Inflammatory macrophage treated with lipopolysaccharide for 4 hours (primary cell): ENCODE measurements at places on chromosomes 12 and 14.

- DNase-seq: no peak
Observed at GRCh38 chr12:66709893-66710292, 31.0 kb upstream of the GRIP1 start.

DNA sequence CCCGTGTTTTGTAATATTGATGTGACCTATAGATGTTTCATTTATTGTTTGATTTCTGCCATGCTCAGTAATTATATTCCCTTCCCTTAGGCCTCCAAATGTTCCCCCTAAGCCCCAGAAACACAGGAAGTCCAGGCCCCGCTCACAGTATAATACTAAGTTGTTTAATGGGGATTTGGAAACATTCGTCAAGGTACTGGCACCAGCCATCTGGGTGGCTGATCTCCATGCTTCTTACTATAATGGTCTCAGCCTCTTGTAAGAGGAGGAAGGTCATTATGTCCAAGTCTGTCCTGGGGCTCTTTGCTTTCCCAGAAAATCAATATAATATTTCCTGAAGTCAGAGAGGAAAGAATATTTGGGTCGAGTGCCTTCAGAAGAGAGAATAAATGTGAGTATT is 130.9 kb downstream of the KICS2 start:
- no peak for DNase-seq

DNA sequence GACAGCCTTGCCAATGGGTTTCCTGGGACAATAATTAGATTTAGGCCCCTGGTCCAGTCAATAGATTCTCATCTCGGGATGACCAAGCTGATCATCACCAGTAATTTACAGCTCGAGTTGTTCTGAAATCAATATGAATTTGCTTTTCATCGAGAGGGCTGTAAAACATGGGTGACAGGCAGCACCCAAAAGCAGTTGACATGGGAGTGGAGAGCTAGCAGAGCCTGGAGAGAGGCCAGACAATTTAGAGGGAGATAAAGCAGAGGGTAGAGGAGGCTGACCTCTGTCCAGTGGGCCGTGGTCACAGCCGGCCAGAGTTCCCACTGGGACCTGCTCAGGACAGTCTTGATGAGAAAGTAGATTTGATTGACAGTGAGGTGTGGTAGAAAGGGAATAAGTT is 157.3 kb downstream of the ASCL4 start:
- no peak for DNase-seq

DNA sequence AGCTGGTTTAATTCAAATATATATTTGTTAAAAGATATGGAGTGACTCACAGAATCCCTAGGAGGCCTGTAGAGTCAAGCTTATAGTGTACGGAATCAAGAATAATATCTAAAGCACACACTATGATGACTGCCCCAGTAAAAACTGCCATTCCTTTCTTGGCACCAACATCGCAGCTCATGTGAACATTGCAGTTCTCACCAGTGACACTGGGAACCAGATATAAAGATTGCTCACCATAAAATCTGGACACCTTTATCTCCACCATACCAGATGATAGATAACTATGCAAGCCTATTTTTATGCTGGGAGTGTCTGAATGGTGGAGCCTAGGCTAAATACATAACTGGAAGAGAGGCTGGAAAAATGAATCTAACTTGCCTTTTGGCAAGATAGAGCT is 463.9 kb upstream of the TBX3 start:
- DNase-seq: no peak

DNA sequence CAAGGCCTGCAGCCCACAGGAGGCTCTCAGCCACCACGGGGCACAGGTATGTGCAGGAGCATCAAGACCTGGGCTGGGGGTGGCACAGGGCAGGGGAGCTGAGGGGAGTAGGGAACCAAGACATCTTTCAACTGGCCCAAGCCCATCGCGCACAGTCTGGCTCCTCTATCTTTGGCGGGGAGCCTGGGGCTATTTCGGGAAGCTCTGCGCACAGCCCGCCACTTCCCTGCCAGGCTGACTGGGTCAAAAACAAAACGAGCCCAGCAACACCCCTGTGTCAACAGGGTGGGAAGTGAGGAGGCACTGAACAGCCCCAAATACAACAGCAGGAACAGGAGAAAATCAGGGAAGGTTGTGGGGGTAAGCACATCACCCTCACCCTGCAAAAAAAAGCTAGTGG is 83.9 kb downstream of the ARL6IP4 start:
- DNase-seq: no peak

- DNase-seq: no peak
Observed at GRCh38 chr12:53803703-53804102, 51.9 kb upstream of the CISTR start.

GRCh38 chr12:9751204-9752144 is 9.2 kb downstream of the CD69 start:
- peak; percentile 74 for DNase-seq

- DNase-seq: no peak
Observed at GRCh38 chr14:56809270-56810146, 771 bp downstream of the OTX2 start.

- DNase-seq: no peak
Observed at GRCh38 chr12:116076399-116076798, 201.1 kb downstream of the MED13L start.

DNA sequence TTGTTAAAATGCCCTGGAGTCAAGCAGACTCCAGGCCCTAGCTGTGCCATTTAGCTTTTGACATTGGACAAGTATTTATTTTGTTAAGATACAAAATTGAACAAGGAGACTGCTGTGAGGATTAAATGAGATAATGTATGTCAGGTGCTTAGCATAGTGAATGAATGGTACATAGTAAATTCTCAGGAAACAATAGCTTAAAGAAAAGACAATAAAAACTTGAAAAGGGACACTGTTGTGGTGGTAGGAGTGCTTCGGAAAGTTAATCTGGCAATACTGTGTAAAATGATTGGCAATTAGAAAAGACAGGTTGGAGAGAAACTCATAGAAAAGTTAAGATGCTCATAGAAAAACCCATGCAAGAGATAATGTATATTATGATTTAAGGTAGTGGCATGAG is 19.7 kb downstream of the PALS1 start:
- DNase-seq: no peak

DNA sequence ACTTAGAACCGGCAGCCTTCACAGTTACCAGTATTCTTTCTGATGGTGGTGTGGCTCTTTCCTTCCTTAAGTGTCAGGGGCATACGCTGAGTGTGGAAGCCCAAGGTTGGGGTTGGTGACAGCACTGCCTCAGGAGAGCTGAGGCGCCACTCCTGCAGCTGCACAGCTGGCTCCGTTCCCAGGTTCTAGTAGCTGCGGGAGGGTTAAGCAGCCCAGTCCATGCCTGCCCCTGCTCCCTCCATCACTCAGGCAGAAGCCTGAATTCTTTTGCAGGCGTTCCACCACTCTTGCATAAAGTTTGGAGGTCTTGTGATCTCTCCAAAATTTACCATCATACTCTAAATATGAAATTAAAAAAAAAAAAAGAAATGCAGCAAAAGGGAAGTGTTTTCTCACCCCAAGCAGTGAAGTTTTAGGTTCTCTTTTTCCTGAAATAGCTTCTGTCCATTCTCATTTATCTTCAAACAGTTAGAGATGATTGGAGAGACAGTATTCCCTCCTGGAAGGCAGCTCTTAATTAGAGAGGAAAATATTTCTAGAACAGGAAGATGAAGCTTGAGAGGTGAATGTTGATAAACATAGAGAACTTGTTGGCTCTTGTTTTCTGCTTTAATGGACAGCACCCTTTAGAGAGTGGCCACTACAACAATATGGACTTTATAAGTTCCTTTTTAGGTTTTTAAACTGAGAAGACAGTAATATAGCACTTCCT is 136.1 kb downstream of the FGD4 start:
- peak; percentile 36 for DNase-seq

- no peak for DNase-seq
Observed at GRCh38 chr12:11461433-11461832, 66.1 kb upstream of the PRB2 start.

DNA sequence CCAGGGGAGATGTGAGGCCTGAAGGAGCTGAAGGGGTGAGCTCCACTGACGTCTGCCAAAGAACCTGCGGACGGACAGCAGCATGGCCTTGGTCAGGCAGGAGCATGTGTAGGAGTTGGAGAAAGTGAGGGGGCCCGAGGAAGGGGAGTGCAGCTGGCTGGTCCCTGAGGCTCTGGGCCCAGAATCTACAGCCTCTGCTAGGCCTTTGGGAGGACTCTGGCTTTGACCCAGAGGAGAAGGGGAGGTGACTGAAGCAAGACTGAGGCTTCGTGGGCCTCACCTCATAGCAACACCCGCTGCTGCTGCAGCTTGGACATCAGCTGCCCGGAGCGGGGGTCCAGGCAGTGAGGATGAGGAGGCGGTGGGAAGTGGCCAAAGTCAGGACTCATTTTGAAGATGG is 216.6 kb upstream of the FKBP4 start:
- no peak for DNase-seq

GRCh38 chr12:107308310-107308709 is 215.0 kb upstream of the CRY1 start:
- DNase-seq: no peak

DNA sequence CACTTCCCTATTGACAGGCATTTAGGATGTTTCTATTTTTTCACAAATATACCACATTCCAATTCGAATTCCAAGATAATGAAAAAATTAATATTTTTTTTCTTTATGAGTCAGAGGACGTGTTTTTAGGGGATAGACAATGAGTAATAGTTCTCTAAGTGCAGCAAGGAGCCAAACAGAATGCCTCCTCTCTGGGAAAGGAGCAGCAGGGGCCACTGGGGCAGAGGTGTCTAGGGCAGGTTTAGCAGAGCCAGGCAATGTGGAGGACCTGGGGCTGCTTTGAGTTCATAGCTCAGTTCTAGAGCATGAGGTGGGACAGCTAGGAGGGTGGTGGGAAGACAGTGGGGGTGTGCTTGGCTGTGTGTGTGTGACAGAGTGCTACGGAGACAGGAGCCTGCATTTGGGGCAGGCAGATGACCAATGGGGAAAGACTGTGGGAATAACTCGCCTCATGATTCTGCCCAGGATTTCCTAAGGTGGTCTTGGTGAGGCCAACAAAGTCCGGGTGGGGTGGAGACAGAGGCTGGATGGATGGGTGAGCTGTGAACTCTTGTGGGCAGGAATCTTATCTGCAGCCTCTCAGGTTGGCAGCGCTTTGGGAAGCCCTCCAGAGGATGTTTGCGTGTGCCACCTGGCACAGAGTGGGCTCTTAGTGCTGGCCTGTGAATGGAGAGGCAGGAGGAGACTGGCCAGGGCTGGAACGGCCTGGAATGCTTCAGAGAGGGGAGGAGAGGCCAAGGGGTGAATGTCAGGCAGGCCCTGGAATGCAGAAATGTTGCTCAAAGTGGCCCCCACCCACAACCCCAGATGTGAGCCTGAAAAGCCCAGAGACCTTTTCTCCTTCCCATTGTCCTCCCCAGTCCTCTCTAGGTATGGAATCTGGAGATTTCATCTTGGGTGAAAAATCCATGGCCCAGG is 2.4 kb upstream of the KRT7 start:
- DNase-seq: no peak

- no peak for DNase-seq
Observed at GRCh38 chr14:88411039-88411438, 25.6 kb downstream of the SPATA7 start.

- DNase-seq: no peak
Observed at GRCh38 chr12:93947486-93947885, 200.9 kb upstream of the PLXNC1 start.

DNA sequence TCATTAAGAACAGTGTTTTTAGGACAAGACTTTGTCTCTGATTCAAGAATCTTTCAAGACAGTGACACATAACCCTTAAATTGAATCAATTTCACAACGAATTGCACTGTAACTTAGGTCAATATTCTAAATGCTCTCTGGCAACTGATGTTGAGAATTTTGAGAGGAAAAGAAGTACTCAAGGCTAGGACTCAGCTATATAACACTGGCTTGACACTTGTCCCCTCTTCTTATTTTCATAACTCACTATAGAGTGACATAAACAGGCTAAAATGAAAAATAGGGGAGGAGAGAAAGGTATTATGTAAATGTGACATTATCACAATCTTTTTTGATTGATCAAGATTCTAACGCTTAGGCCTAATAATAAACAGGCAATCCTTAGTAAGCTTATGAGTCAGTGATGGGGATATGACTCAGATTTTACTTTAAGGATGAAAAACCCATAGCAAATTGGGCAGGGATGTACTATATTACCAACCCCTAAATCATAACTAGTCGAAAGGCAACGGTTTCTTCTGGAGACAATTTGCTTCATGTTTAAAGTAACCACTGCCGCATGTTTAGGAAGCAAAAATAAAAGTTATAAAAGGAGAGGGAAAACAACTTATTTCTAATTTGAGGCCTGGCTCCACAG is 10.9 kb downstream of the BTG1 start:
- DNase-seq: peak; percentile 81
